ENCODE measurements at places on chromosomes 2 and 18.

GRCh38 chr2:234835738-234836137, 116.1 kb upstream of the SH3BP4 start:
- no peak for DNase-seq

DNA sequence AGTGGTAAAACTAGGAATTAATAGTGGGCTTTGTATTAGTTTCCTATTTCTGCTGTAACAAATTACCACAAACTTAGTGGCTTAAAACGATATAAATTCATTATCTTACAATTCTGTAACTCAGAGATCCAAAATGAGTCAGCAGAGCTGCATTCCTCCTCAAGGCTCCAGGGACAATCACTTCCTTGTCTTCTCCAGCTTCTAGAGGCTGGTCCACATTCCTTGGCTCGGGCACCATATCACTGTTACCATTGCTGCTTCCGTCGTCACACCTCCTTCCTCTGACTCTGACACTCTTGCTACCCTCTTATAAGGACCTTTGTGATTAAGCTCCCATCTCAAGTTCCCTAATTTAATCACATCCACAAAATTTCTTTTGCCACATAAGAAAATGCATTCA, 567.8 kb upstream of the KLHL29 start:
- no peak for DNase-seq

- no peak for DNase-seq
Measured at GRCh38 chr2:62398356-62398755, 107.6 kb downstream of the TMEM17 start.

- no peak for DNase-seq
Measured at GRCh38 chr2:85746321-85747004, 7.3 kb upstream of the ATOH8 start.

- DNase-seq = no peak
Measured at GRCh38 chr2:156892467-156893281, 364.8 kb upstream of the GALNT5 start.

All from activated CD4-positive, CD25-positive, alpha-beta regulatory T cell (primary cell).